ENCODE measurements at places on chromosomes 3 and 15.

GRCh38 chr3:9380014-9380413, 17.2 kb downstream of the THUMPD3 start:
- DNase-seq: no peak

DNA sequence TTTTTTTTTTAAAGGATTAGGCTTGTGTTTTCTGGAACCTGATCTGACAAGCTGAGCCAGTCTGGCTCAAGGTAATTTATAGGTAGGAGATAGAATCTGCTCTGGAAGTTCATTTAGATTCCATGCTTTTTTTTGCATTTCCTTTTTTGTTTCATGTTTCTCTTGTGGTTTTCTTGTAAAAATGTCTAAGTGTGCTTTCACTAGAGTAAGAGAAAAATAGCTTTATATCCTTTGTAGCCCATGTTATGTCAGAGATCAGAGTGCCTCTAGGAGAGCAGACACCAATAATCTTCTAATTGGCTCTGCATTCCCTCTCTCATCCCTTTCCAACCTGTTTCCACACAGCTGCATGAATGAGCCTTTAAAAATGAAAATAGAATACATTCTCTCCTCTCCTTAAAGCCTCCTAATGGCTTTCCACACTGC, 389.8 kb upstream of the KCNMB2 start:
- no peak for DNase-seq

GRCh38 chr3:155441506-155441905, 148.0 kb upstream of the STRIT1 start:
- DNase-seq: no peak

- DNase-seq: no peak
Measured at GRCh38 chr3:98259707-98260106, 4.3 kb upstream of the OR5H6 start.

DNA sequence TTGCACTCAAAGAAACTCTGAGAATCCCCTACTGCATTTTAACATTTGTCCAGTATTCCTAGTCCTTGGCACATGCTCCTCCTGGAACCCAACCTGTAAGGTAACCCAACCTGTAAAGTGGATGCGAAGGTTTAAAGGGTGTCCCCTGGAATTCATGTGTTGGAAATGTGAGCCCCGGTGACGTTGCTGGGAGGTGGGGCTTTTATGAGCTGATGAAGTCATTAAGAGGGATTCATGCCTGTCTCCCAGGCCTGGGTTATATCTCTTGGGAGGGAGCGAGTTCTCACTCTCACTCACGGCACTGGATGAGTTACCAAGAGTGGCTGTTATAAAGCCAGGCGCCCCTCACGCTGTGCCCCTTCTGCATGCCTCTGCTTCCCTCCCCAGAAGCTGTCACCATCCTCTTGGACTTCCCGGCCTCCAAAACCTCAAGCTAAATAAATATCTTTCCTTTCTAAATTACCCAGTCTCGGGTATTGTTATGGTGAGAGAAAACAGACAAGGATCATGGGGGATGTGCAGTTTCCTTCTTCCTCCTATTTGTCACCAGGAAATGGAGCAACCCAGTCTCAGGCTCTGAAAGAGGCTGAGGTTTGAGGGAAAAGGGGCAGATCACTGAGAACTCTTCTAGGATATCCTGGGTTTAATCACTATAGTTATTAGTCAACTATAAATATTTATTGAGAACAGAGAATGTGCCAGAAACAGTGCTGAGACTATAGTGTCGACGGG, 7.6 kb downstream of the XXYLT1 start:
- no peak for DNase-seq

DNA sequence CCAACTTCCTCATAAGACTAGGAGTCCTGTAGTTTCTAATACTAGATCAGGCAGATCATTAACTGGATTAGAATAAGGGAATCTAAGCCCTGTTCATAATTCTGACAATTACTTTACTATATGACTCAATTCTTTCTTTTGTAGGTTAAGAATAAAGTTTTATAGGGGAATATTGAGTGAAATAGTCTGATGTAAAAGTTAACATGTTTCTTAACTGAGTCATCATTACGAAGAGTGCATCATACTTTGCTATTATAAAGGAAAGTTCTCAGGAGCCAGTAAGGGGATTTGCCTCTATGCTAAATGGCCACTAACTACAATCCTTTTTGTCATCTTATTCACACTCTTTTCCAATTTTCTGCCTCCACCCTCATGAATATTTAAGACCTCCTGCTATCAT, 63.1 kb downstream of the POLQ start:
- no peak for DNase-seq

Measured in tibial artery (tissue), 4 donors.